ENCODE measurements at places on chromosomes 11 and 22.

DNA sequence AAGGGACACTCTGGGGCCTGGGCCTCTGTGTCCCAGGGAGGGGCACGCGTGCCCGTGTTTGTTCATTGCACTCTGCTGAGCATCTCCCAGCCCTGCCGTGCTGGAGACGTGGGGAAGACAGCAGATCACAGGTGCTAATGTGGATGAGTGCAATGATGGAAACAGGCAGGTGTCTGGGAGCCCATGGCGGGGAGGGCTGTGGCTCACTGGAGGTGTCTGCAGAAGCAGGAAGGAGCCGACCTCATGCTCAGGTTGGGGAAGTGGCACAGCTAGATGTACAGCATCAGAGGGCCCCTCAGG lies 7.9 kb downstream of the TMEM258 start:
- DNase-seq: no peak

DNA sequence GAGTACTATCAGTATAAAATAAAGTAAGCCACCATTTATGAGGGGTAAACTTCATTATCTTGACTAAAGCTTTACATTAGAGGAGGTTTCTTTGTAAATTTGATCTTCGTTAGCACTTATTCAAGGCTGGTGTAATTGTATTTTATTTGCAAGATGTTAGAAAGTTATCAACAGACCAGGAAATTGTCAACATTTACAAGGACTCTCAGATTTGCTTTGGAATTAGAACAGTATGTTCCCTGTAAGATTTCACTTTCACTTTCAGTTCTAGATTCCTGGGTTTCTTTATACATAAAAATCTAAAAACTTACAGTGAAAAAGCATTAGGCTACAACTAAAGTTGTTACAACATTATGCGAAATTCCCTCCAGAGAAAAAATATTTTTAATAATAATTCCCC lies 4.6 kb upstream of the BIRC3 start:
- DNase-seq: no peak

DNA sequence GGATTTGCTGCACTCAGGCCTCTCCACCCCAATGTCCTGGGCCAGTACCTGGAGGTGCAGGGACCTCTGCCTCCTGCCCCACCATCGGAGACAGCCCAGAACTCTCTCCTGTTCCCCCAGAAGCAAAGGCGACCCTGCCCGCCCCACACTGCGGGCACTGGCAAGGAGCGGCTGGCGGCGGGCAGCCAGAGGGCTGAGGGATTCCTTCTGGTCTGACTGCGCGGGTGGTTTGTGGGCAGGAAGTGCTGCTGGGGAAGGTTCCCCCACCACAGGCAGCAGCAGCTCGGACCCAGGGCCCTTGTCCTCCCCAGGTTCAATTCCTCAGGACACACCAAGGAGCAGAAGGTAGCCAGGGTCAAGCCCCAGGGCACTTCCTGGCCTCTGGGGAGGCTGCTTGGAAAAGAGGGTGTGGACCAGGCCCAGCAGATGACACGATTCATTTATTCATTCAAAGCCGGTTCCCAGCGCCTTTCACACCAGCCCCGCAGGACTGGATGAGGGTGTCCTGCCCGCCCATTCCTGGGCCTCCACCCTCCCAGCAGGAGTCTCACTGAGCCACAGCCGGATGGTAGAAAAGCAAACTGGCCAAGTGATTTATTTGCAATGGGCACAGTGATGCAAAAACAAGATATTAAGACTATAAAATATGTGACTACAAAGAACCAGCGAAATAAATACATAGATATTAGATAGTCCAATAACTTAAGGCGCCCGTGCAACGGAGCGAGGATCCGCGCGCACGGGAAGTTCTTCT lies 1.2 kb downstream of the PHLDA2 start:
- DNase-seq: no peak

DNA sequence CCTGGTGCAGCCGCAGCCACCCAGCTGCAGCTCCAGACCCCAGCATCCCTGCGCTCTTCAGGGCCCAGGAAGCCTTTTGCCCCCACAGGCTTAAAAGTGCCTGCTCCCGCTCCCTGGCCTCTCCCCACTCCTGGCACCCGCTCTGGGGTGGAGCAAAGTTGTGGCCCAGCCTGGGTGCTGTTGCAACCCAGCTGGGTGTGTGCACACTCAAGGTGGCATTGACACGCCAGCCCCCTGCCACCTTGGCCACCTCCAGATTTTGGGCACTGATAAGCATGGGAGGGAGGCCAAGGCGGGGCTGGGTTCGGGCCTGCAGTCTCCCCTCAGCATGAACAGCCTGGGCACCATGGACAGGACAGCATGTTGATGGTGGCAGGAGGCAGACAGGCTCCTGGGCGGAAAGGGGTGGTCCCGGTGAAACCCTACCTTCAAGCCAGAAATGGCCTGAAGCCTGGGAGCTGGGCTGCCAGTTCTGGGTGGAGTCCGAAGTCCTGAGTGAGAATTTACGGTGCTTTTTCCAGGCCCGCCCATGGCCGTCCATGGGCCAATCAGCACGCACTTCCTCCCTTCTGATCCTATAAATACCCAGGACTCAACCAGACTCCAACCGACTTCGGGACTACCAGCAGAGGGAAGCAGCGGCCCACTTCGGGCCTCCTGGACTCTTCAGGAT lies 23.6 kb upstream of the RNASEH2C start:
- DNase-seq: no peak

DNA sequence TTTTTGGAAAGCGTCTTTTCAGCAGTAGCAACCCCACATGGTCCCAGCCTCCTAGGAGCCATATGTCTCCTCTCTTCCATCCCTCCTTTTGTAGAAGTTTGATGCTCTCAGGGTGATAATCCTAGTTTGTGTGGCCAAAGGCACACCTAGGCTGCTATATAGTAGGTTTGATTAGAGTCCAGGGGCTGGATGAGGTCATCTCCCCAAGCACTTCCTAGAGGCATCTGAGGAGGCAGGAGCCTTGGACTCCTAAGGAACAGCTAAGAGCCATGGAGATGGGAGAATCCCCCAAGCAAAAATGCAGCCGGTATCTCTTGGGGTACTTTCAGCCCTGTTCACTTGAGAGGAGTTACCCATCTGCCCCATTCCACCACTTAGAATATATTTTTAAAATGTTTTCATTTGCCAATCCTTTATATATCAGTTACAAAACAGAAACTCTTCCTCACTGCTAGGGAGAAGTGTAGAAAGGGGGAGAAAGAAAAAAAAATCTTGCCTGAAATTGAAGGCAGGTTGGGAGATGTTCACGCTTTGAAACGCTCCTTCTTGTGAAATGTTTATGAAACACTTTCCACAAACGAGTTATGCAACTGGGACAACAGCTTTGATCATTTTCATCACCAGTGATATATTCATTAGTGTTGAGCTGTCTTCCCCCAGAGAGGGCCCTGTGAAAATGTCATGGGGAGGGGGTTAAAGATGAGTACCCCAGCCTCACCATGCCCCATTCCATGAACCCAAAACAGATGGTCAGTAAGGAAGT lies 31.9 kb upstream of the TLCD5 start:
- no peak for DNase-seq

DNA sequence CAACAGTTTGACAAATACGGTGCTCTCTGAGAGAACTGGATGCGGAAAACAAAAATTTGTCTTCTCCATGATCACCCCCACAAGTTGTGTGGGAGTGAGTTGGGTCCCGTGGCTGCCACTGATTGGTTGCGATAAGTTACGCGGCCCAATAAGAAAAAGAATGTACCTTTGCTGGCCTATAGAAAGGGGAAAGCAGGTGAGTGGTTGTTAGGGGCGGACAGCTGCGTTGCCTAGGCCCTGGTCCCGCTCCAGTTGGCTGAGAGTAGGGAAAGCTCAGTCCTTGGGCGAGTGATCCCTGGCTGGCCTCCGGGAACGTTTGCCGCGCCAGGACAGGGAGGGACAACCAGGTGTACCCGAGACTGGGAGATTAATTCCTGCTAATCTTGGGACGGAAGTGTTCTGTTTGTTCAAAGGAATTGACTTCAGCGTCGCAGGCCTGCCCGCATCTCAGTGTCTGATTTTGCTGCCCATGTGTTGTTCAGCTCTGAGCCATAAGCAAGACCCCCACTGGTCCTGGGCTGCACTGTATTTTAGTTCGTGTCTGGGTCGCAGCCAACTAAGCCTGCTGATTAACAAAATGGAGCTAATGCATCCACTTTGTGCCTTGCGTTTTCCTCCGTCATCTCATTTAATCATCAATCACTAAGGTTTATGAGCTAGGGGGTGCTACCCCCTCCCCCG lies 773 bp upstream of the SYVN1 start:
- DNase-seq: peak; percentile 90

- no peak for DNase-seq
Observed at GRCh38 chr22:45696227-45696626, 24.6 kb downstream of the ATXN10 start.

- DNase-seq: no peak
Observed at GRCh38 chr11:58502004-58502403, 5.9 kb downstream of the OR5B21 start.

DNA sequence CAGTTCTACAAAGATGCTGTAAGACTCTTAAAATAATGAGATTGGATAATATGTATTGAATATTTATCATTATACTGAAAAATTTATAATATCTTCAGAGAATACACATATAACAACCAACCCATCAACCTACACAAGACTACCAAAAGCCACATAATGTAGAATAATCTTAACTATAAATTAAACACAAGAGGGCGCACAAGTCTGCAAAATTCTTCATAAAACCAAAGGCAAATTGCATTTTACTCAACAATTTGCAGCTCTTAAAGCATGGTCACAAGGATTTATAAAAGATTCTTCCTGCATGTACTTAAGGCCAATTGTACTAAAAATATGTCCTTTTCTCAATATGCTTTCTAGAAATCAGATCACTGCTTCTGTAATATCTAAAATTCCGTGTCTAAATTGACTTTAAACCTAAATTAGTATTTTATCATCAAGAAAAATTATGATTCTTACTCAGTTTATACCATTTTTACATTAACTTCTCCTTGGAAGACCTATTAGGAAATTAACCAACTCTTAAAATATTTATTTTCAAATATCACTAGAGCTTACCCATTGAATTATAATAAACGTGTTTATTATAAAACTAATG lies 79.0 kb downstream of the TTC28 start:
- peak; percentile 22 for DNase-seq

DNA sequence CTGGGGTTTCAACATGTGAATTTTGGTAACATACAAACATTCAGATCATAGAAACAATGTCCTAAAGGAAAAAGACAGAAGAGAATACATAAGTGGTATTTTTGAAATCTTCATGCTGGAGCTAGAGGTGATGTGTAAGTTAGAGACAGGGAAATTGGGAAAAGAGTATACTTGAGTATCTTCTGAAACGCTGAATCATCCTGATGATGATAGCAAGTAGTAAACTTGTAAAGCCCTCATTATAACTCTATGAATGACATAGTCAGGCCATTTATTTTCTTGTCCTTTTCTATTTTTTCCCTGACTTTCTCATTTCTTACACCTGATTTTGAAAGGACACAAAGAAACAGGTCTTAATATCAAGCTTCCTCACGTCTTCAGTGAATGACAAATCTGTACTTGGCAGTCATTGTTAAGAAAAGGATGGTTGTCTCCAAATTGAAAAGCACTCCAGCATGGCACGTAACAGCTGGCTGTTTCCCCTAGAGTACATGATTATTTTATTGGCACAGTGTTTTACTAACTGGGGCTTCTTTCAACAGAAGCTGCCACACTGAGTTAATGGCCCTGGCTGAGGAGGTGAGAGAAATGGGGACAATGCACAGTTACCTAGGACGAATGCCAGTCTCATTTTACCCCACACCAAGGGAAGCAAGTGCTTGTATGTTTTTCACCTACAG lies 140.7 kb upstream of the CTSC start:
- no peak for DNase-seq

DNA sequence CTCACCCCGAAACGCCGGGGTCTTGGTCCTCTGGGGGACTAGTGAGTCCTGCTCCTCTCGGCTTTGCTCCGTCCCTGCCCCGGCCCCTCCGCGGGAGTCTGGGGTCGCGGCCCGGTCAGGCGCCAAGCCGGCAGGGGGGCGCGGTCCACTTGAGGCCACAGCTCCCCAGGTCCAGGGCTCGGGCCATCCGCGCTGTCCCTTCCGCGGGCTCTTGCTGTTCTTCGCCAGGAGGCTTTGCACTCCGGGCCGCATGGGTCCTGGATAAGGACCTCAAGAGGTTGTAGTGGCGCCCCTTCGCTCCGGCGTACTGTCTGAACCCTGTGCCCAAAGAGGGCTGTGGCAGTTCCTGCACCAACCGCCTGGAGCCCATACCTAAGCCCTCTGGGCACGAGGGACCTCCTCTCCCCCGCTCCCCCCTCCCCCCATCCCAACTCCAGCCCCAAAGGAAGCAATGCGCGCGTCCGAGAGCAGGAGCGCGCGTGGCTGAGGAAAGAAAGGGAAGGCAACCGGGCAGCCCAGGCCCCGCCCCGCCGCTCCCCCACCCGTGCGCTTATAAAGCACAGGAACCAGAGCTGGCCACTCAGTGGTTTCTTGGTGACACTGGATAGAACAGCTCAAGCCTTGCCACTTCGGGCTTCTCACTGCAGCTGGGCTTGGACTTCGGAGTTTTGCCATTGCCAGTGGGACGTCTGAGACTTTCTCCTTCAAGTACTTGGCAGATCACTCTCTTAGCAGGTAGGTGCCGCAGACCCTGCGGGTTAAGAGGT lies at the start of gene ADM:
Gene ADM (plus strand): TSS at position 579 of the 767 bp plus-strand sequence. CDS start 628 bp downstream, outside the sequence.
- DNase-seq: peak; percentile 86

DNA sequence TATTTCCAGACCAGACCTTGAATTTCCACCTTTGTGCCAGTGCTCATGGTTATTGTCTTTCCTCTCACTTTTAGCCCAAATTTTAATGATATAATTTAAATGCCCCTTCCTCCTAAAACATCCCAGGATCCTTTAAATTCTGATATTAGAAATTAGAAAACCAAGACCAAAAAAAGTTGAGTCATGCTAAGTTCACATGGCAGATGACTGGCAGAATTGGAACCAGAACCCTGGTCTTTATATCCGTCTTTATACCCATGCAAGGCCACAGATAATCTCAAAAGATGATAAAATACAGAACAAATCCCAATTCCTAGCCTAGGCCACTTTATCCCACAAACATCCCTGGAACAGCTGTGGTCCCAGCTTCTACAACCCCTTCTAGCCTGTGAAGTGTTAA lies 26.5 kb downstream of the ADORA2A start:
- DNase-seq: no peak

DNA sequence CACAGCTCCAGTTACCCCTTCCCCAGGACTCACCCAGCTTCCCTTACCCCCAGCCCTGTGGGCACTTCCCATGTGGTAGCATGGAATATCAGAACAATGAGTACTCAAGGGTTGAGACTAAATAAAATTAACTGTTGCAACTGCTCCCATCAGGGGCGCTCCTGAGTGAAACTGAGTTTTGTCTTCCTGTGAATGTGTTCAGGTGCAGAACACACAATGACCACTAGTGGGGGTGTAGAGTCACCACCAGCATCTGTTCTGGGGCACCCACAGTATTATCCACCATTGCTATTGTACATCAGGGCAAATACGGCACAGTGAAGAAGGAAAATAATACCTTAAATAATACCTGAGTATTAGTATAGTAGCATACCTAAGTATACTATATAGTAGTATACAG lies 689.7 kb downstream of the TBC1D22A start:
- DNase-seq: no peak
